ENCODE measurements at places on chromosomes 2 and 18. TPM values are rescaled to one million over a fixed set of nuclear protein-coding genes. Genes with fewer than 3 reads are reported as not detected.
A peak's percentile ranks its signal among the peaks of the same experiment; 100 is the strongest.

- no peak for DNase-seq
- no peak overlapping the region for H3K27ac ChIP-seq
- H3K36me3 ChIP-seq: no peaks in the 10 kb centered on the region
Observed at GRCh38 chr2:220043990-220044335, 416.5 kb downstream of the SLC4A3 start.

DNA sequence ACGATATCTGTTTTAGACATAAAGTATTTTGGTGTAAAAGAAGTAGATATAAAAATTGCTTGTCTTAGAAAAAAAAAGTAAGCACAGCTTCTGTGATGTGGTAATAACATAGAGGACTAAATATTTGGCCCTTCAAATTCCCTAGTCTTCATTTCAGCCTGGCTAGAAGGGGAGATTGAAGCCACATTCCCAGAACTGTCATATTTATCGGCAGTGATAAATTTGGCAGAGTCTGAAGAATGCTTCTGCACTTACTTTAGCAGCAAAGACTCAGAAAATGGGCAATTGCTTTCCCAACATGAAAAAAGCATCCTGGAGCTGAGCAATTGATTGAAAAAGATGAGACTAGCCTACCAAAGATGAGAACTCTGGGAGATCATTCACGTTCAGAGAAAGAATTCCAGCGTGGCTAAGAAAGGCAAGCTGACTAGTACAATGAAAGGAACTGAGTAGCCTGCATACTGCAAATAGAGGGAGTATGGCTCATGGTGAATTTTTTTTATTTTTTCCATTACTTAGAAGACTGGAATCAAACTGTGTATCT is 278.7 kb upstream of the KLHL29 start:
- H3K27me3 ChIP-seq: no peaks in the 10 kb centered on the region
- H3K27ac ChIP-seq: no peak overlapping the region
- DNase-seq: no peak

TBR1 gene
- not detected for total RNA-seq

- H3K36me3 ChIP-seq: no peaks in the 10 kb centered on the region
- H3K4me3 ChIP-seq: no peak overlapping the region
- H3K4me1 ChIP-seq: peaks cover 21% of the 10 kb centered on the region
- no peaks in the 10 kb centered on the region for H3K27me3 ChIP-seq
Observed at GRCh38 chr18:9684881-9685614, 23.1 kb upstream of the RAB31 start.

DNA sequence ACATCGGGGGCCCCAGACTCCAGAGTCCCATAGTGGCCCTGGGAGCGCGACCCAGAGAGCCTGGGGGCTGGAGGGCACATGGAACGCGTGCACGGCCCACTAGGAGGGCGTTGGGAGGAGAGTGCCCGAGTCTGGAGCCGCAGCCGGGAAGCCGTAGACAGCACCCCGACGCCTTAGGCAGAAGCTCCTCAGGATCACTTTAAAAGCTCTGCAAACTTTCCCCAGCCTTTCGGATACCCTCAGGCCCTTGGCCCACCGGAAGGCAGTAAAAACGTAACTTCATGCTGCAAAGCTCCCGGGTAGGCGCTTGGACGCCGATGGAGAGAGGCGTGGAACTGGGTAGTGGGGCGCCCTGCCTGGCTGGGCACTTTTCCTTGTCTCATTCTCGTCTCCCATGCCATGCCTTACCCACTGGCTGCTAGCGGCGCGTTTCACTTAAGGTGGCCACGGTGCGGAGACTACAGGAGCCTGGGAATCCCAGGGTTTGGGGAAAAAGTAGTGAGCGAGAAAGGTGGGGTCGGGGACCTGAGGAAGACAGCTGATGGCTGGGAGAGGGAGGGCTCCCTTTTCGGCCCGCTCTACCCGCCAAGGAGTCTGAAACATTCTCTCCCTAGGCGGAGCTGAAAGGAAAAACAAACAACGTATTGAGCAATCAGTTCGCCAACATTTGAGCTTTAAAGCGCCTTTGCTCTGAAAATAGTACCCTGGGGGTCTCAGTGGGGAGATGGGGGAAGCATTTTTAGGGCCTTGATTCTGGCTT is 141.8 kb downstream of the MEIS1 start:
- H3K36me3 ChIP-seq: no peaks in the 10 kb centered on the region
- H3K4me3 ChIP-seq: peak overlapping the region; percentile 56
- peaks cover 40% of the 10 kb centered on the region for H3K4me1 ChIP-seq
- H3K27me3 ChIP-seq: peaks cover 70% of the 10 kb centered on the region
- no peak for DNase-seq

CD8B gene
- 1.5 TPM for total RNA-seq

GRCh38 chr2:47893771-47894170 is 12.5 kb downstream of the FBXO11 start:
- H3K4me3 ChIP-seq: no peak overlapping the region
- no peaks in the 10 kb centered on the region for H3K27me3 ChIP-seq
- H3K27ac ChIP-seq: no peak overlapping the region

All from lower lobe of right lung (tissue), 2 donors.